Liver (tissue), 10 donors: ENCODE measurements at places on chromosomes 3 and 15. TPM values are rescaled to one million over a fixed set of nuclear protein-coding genes. Genes with fewer than 3 reads are reported as not detected.

DNA sequence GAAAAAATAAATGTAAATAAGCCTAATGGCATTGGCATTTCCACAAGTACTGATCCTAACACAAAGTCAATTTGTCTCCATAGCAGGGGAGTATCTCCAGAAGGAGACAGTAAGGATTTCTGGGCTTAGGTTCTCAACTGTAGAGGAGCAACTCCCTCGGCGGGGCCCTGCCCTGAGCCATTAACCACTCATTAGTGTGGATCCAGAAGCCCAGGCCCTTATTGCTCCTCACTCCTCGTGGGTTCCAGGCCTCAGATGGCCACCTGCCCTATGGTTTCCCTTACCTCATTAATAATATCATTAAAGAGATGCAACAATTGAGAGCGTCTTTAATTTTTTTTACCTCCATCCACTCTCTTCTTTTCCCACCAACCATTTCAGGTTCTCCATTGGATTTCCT, 85.3 kb upstream of the CLDN18 start:
- no peaks in the 10 kb centered on the region for H3K27me3 ChIP-seq
- no peaks in the 10 kb centered on the region for H3K4me1 ChIP-seq
- H3K4me3 ChIP-seq, result no peak overlapping the region
- no peak overlapping the region for H3K27ac ChIP-seq

DNA sequence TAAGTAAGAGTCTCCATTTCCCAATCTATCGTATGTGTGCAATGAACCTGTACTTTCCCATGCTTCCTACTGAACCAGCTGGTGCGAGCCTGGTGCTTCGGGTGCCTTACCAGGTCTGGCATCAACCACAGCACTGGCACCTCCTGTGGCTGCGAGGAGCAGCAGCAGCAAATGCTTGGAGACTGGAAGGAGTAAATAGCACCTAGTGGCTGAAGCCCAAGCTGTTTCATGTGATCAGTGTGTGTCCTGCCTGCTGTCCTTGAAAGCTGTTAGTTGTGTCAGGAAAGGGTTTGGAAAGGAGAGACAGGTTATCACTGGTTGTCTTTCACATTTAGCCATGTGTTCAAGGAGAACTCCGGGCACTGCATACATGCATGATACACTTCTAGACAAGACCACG, 31.8 kb downstream of the PCOLCE2 start:
- no peaks in the 10 kb centered on the region for H3K36me3 ChIP-seq
- H3K4me3 ChIP-seq, result no peak overlapping the region
- DNase-seq, result no peak
- peaks cover 16% of the 10 kb centered on the region for H3K4me1 ChIP-seq

- H3K27me3 ChIP-seq, result no peaks in the 10 kb centered on the region
- H3K4me1 ChIP-seq, result no peaks in the 10 kb centered on the region
- H3K4me3 ChIP-seq, result no peak overlapping the region
Observed at GRCh38 chr3:161388855-161389254, 17.5 kb upstream of the SPTSSB start.

Gene ROBO2
- 19.4 TPM for total RNA-seq
